ENCODE measurements at places on chromosomes 7 and 10.

- no peak for DNase-seq
Measured at GRCh38 chr7:34225193-34225592, 319.9 kb downstream of the BMPER start.

DNA sequence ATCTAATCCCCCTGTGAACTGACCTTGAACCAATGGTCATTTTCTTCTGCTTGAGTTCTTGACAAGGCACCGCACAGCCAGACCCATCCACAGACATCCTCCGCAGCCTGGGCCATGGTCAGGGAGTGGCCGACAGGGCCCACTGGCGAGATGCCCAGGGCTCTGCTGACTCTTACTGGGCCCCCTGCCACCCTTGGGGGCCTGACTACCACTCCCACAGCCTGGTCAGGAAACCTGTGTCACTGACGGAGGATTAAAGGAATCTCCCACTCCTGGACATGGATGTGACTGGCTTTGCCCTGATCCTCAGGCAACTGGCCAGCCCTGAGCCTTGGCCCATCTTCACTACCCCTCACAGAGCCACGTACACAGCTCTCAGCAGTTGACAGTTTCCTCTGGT is 50.4 kb upstream of the ENO4 start:
- no peak for DNase-seq

DNA sequence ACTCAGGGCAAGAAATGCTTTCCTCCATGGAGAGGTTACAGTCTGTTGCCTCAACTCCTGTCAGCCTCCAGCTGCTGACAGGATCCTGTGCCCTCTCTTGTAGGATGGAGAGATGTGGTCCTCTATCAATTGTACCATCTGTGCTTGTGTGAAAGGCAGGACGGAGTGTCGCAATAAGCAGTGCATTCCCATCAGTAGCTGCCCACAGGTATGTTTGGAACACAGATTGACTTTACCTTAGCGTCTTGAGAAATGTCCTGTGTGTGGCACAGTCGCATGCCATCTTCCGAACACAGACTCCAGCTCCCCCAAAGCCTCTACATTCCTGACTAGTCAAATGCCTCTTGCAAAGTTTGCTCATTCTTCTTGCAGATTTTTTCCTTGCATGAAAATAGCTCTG is 152.6 kb downstream of the BMPER start:
- DNase-seq, result no peak

DNA sequence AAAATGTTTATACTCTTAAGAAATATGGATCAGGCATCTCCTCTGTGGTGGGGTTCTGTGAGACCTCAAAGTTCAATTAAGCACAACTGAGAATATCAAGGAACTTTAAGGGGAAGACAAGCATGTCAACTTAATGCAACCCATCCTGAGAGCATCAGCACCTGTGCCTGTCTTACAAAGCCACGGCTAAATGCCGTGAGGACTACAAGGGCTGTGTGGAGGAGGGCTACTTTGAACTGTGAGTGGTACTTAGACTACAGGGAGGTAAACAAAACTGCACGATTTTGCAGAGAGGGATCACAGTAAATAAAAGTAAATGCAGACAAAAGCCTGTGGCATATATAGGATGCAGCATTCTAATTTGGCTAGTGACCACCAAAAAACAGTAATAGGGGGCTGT is 139.1 kb downstream of the ATE1 start:
- DNase-seq, result no peak

- no peak for DNase-seq
Measured at GRCh38 chr10:97543025-97543546, 29.5 kb upstream of the ANKRD2 start.

DNA sequence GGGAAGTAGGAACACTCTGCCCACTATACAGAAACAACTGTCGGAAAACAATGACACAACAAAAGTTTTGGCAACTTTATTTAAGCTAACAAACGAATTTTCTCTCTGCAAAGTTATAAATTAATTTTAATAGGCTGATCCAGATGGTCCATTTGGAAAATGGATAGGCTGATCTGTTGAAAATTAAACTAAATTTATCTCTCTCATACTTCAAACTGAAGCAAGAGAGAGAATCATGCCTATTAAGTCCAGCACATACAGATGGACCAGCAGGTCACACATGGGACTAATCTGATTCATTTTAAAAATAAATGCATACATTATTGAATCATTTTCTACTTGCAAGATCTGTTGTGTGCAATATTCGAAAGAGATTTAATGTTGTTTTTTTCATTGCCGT is 110.1 kb downstream of the BTRC start:
- DNase-seq, result no peak

DNA sequence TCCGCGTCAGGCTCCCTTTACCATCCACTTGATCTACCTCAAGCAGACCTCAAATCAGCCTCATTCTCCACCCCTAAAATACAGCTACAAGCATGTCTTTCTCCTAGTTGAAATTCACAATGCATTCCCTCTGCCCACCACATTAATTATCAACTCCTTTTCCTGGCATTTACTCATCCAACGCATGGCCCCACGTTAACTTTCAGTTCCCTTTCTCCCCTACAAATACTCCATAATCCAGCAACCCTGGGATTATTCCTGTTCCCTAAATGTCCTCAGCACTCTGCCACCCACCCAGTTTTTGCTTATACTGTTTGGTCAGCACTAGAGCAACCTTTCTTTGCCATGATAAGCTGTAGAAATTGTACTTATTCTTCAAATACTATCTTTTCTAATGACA is 5.7 kb upstream of the VIM start:
- DNase-seq, result no peak

DNA sequence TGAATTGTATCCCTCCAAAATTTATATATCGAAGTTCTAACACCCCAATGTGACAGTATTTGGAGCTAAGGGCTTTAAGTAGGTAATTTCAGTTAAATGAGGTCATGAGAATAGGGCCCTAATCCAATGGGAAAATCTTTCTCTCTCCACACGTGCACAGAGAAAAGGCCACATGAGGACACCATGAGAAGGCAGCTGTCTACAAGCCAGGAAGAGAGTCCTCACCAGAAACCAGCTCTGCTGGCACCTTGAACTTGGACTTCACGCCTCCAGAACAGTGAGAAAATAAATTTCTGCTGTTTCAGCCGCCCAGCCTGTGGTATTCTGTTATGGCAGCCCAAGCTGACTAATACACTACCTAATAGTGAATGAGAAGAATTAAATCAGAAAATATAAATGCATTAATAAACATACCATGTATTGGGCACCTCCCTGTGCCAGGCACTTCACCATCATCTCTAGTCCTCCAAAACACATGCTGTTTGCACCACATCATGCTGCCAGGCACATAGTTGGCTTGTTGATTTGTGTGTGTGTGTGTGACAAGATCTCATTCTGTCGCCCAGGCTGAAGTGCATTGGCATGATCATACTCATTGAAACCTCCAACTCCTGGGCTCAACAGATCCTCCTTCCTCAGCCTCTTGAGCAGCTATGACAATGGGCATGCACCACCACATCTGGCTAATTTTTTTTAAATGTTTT is 9.1 kb upstream of the TOMM7 start:
- no peak for DNase-seq

DNA sequence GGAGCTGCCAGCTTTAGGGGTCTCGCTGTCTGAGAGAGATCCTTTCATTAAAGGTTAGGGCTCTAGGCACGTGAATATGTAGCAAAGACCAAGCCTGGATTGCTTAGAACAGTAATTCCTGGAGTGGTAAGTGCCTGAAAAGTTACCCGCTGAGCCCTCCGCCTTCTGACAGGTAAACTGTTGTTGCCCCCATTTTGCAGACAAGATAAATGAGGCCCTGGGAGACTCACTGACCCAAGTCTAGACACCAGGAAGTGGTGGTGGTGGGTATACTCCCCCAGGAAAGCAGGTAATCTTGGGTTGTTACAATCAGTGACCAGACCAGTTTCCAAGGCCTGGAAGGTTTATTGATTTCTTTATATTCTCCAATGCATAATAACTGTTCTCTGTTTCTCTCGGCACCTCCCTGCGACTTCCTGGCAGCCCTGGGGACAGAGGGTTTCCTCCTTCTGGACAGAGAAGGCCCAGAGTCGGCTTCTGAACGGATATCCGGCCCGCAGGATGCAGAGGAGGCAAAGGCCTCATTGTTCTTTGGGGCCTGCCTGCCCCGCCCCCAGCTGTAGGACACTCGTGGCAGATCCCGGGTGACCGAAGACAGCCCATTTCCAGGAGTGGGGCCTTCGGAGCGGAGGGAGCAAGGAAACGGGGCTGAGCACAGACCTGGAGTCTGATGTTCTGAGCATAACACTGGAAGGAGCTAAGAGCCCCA is 1.3 kb upstream of the GRK5 start:
- DNase-seq, result no peak

Measured in NCI-H526 (cell line).